Iris pigment epithelial cell (primary cell): ENCODE measurements at places on chromosomes 5 and 9.
A peak's percentile ranks its signal among the peaks of the same experiment; 100 is the strongest.

GRCh38 chr5:150490754-150491153 is 17.2 kb upstream of the NDST1 start:
- no peak for DNase-seq

DNA sequence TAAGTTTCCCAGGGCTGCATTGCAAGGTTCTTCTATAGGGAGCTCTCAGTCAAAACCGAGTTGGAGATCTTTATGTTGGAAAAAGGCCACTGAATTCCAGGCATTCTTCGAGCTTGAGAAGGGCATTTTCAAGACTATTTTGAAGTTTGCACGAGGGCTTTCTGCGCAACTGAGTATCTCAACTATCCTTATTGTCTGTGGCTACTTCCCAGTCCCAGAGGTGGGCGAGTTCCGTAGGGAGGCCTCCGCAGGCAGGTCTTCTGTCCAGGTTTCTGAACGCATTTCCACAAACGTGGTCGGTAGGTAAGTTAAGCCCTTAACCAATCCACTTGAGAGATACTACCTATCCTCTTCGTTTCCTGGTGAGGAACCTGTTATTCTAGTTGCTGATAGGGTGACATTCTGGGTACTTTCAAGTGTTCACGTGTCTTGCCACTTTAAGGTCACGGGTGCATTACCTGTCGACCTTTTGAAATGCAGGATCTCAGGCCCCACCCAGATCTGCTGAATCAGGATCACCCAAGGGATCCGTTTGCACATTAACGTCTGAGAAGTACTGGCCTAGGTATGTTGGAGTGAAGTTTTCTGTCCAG is 51.4 kb upstream of the TJP2 start:
- DNase-seq: peak; percentile 87

GRCh38 chr5:27325513-27325912 is 287.1 kb upstream of the CDH9 start:
- peak; percentile 14 for DNase-seq

DNA sequence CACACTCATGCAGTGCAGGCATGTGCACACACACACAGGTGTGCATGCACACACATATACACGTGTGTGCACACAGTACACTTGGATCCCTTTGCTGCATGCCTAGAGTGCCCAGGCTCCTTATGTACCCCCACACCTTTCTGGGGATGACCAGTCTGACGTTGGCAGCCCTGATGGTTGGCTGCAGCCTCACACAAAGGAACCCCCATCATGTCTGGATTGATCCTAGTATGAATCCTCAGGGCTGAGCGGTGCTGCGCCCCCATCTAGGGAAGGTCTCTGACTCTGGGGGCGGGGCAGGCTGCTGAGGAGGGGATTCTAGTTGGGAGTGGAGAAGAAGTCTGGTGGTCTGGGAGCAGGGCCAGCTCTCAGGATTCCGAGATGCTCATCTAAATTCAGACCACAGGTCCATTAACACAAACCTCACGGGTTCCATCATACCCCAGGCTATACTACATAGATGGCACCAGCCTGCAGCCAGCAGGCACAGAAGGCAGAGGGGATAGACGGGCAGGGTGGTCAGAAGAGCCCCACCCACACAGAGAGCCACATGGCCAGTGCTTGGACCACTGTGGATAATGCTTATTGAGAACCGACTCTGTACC is 50.5 kb upstream of the OLFM1 start:
- no peak for DNase-seq

DNA sequence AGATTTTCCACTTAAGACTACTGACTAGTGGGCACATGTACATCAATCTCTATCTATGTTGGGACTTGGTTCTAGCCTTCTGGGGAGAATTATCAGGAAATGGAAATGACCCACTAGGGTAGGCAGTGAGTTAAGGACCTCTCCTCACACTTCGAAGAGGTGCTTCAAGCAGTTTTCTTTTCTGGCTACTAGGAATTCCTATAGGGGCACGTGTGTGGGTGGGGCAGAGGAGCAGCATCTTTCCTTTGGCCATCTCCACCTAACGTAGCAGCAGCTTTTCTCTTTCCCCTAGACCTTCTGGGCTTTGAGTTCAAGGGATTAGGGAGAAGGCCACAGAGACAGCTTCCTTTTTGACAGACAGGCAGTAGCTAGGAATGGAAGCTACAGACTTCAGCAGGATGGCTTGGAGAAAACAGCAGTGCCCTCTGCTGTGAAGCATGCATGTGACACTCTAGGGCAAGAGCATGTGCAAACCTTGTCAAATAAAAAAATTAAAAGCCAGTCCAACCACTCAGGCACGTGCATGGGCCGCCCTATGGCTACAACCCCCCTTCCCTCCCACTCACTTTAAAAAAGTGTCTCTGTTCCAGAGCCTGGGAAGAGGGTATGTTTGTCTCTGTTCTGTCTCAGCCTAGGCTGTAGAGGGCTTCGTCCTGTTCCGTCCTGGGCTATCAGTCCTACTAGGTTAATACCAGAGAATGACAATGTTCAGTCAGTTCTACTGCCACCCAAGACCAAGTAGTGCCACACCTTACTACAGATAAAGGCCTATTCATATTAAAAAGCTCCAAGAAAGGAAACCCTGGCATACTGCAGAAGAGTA is 8.7 kb upstream of the GFRA3 start:
- peak; percentile 74 for DNase-seq

GRCh38 chr5:176394881-176395675 is 6.5 kb downstream of the HIGD2A start:
- no peak for DNase-seq

GRCh38 chr9:18122171-18122570 is 351.8 kb upstream of the ADAMTSL1 start:
- DNase-seq: peak; percentile 28

DNA sequence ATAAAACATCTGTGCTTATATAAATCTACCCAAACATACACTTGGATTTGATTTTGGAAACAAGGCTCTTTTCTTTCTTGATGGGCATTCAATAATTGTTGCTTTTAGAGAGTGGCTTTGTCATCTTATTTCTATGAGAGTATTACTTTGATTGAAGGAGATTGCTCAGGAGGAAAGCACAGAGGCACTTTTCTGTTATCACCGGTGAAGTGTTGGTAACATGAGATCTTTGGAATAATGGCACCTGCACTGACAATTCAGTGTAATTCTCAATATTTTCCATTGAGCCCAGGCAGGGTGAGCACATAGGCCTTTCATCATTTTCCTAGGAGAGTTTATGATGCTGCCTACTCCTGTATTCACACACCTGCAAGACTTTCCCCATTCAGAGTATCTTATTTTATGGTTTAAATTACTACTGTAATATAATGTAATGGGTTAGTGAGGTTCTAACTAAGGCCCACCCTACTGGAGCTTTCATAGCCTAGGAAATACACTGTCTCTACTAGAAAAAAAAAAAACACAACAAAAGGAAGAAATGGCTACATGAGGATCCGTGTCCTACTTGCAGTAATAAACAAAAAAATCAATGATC is 244.3 kb downstream of the DENND1A start:
- DNase-seq: no peak

DNA sequence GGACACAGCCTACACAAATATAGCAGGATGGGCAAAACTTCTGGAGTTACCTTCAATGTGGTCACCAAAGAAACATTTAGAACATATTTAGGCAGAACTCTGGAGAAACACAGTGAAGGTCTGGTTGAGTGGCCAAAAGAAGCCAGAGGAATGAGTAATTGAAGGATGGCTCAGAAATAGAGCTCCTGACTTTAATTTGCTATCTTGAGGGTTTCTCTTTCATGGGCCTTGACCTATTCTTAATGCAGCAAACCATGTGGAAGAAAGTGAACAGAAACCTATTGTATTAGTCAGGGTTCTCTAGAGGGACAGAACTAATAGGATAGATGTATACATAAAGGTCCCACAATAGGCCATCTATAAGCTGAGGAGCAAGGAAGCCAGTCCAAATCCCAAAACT is 650.5 kb downstream of the ACTL7B start:
- peak; percentile 6 for DNase-seq

DNA sequence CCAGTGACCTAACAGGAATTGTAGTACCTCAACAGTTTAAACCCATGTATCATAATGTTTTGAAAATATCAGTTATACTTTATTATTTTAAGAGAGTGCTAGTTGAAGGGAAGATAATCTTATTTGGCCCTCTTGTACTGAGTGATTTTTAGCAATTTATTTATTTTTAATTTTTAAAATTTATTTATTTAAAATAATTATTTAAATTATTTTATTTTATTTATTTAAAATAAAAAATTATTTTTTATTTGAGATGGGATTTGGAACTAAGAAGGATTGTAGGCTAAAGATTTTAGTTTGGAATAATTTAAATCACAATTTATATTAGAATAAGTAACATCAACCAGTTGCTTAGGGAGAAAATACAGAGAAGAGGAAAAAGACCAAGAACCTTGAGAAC is 54.2 kb downstream of the NAA35 start:
- DNase-seq: no peak

DNA sequence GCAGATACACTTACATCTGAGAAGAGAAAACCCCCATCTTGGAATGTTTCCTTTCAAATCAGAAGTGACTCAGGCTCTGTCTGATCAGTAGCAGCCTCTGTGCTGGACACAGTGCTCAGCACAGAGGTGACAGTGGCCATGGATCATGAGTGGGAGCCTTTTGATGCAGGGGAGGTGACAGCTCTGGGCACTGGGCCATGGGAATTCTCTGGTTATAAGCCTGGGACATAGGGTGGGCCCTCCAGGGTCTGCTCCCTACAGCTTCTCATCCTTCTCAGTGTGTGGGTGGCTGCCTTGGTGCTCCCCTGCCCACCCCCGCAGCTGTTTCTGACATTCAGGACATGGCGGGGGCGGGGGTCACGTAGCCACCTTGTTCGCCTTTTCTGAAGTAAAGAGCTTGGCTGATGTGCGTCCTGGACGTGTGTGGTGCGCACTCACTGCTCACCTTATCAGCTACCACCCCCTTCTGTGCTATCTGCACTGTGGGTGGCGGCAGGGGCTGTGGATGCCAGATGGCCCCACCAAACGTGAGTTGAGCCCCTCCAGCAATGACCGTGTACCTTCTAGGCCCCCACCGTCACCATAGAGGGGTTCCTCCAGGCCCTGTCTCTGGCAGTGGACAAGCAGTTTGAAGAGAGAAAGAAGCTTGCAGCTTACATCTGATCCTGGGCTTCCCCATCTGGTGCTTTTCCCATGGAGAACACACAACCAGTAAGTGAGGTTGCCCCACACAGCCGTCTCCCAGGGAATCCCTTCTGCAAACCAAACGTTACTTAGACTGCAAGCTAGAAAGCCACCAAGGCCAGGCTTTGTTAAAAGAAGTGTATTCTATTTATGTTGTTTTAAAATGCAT is 24.0 kb downstream of the TRIP13 start:
- no peak for DNase-seq

DNA sequence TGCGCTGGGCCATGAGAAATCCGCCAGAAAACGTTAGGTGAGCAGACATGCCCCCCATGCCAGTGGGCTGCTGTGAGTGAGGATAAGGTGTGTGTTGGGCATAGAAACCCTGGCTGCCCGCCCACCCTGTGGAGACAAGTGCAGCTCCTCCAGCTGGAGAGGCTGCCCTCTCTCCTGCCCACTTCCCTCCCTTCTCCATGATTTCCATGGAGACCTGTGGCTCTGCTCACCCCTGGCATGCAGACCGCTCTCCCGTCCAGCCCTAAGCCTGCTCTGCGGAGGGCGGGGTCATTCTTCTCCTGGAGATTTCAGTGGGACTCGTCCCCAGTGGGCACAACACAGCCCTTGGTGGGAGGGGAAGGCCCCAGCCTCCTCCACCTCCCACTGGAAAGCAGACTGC is 133.0 kb upstream of the FAM120A start:
- no peak for DNase-seq

- no peak for DNase-seq
Observed at GRCh38 chr9:124513376-124513994, 6.3 kb upstream of the NR5A1 start.

- no peak for DNase-seq
Observed at GRCh38 chr5:181114284-181114843, 16.6 kb downstream of the OR2V1 start.

- peak; percentile 73 for DNase-seq
Observed at GRCh38 chr5:135393691-135394090, 5.3 kb downstream of the MACROH2A1 start.

DNA sequence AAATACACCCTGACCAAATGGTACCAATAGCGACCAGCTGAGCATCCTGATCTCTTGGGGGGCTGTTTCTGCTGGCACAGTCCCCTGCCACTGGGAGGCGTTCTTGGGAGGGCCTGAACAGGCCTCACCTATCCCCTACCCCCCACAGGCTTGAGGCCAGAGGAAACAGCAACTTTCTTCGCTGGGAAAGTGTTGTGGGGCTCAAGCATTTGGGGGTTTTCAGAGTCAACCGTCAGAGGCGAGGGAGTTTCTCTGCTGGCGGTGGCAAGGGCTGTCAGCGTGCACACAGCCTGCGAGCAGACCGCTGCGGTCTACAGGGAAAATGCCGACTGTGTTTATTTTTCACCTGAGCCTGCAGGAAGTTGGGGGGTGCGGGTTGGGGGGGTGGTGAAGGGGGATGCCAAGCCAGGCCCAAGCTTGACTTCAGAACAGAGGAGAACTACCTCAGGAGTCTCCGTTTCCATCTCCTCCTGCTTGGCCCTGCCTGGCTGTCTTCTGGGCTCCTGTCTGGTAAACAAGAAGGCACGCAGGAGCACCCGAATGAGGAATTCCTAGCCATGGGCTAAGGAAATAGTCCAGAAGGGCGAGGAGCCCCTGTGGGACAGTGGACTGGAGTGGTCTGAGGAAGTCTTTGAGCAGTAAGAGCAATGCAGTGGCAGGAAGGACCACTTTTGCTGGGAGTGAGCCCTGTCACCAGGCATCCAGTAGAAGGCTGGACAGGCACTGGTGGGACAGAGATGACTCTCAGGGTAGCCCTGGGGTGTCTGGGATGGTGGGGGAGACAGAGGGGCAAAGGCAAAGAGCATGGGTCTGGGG is 18.1 kb downstream of the TCF7 start:
- DNase-seq: no peak

DNA sequence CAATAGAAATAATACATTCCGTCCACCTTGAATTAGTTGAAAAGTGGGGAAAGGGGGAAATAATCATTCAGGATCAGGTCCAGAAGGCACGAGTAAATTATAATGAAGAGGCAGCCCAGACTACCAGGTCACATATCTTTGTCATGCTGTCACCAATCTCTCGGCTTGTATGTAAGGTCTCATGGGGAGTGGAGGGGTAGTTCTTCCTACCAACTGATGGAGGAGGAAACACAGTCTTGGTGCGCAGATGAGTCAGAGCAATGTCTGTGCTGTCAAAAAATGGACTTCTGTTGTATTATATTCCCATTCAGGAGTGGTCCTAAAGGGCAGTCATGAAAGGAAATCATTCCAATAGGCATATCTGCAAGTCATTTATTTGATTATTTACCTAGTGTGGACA is 164.2 kb upstream of the PTGER4 start:
- no peak for DNase-seq

DNA sequence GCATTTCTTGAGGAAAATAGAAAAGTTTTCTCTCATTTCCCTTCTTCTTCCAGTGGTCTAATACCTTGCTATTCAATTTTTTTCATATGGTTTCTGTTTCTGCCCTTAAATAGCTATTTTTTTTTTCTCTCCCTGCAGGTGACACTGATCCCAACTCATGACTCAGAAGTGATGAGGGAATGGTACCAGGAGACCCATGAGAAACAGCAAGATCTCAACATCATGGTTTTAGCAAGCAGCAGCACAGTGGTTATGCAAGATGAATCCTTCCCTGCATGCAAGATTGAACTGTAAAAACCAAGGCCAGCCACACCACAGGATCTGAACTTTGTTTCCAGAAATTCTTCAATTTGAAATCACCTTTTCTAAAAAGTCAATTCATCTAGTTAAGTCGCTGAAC is 97.7 kb downstream of the MAP1B start:
- peak; percentile 53 for DNase-seq

GRCh38 chr5:34452170-34452828 is 203.8 kb upstream of the RAI14 start:
- DNase-seq: peak; percentile 54

GRCh38 chr9:37983381-37984067 is 79.6 kb upstream of the SLC25A51 start:
- no peak for DNase-seq

GRCh38 chr9:132412089-132412488 is 2.1 kb downstream of the CFAP77 start:
- peak; percentile 6 for DNase-seq
